WTC11 (cell line): ENCODE measurements at places on chromosomes 6 and 20.
A peak's percentile ranks its signal among the peaks of the same experiment; 100 is the strongest.

DNA sequence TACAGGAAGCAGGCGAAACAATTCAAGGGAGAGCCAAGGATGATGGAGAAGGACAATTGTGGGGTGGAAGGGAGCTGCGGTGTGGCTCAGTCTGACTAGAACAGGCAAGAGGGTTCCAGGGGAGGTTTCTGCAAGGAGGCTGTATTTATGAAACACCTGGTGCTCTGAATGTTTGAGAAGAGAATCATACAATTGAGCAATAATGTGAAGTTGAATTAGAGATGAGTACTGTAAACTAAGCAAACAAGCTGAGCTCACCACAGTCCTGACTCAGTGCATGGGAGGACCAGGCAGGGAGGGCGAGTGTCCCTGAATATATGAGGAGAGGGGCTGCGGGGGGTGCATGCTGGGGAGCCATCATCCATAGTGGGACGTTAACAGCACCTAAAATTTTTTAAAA, 279.7 kb downstream of the KIF16B start:
- no peak for DNase-seq

DNA sequence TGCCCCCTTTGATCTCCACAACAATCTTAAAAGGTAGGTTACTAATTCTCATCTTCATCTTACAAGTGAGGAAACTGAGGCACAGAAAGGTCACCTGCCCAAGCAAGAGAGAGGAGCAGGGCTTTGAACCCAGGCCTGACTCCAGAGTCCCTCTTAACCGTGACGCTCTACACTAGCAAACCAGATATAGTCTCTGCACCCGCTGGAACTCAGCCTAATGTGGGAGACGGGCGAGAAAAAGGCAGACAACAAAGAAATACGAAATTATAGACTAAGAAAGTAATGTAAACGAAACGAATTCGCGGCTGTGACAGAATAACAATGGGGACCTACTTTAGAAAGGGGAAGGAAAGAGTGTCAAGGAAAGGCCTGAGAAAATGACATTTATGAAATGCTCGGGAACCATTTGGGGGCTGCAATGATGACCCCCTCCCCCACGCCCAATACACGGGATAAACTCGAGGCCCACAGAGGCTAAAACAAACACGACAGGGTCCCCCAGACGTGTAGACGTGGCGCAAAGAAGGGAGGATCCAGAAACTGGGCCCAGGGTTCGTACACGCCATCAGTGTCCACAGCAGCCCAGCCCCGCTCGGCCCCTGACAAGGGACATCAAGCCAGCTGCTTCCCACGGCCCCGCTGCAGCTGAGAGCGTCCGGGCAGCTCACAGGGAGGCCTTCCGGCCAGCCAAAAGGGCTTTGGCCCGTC, 637 bp downstream of the TRPC4AP start:
- no peak for DNase-seq

GRCh38 chr6:42572523-42572922, 8.7 kb downstream of the UBR2 start:
- DNase-seq = no peak

DNA sequence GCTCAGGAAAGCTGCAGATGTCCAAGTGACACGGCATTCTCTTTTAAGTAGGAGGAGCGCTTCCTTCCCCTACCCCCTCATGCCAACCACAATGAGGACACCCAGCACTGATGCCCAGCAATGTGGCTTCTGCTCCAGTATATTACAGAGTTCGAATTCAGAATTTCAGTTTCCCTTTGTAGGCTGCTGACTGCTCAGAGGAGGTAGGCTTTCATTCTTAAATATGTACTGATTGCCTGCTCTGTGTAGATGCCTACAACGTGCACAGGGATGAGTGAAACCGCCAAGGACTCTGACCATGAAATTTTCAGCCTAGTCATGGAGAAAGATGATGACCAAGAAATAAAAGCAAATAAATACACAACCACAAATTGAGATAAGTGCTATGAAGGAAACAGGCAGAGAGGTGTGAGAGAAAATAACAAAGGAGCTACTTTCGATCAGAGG, 50.9 kb upstream of the TNFAIP3 start:
- no peak for DNase-seq

DNA sequence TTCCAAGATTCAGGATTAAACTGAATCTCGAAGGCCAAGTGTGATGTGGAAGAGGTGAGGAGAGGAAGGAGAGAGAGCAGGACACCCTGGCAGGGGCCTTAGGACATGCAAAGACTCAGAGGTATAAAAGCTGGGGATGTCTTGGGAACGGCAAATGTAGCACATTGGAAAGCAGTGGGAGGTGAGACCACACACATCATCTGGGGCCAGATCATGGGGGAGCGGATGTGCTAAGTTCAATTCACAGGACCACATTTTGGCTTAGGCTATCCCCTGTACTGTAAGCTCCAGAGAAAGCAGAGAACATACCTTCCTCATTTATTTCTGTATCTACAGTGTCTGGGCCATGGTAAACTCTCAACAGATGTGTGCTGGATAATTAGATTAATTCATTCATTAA, 59.5 kb upstream of the MBOAT1 start:
- no peak for DNase-seq

GRCh38 chr20:54268941-54269340, 61.1 kb downstream of the PFDN4 start:
- DNase-seq = peak; percentile 18

GRCh38 chr6:139595183-139595582, 220.7 kb upstream of the CITED2 start:
- no peak for DNase-seq

DNA sequence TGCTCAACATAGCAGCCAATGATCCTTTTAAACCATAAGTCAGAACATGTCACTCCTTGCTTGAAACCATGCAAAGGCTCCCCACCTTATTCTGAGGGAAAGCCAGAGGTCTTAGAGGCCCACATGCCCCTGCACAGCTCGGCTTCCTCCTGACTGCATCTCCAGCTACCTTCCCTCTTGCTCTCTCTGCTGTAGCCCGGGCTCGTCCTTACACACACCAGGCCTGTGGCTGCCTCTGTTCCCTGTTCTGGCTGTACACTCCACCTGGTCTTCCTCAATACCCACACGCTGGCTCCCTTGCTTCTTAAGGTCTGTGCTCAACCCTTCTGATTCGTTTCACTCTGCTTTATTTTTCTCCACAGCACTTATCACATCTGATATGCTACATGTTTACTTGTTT, 116.2 kb downstream of the TNFAIP3 start:
- DNase-seq = no peak

DNA sequence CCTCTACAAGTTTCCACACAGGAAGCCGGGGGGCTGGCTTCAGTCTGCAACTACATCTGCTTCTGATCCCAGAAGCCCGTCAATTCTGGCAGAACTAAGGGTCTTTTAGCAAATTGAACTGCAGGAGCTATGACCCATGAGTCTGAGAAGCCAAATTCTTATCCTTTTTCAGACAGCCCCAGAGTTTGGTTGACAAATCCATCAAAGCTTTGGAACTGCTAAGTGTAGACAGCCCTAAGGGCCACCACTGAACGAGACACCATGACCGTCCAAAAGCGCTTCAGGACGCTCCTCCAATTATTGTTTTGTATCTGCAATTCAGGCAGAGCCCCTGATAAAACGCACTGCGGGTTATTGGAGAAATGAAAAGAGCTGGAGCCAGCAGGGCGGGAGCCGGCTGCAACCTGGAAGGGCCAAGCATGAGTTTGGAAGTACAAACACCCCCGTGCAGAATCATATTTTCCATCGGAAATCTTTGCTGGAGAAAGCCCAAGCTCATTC, 67.1 kb downstream of the GNAS-AS1 start:
- no peak for DNase-seq

DNA sequence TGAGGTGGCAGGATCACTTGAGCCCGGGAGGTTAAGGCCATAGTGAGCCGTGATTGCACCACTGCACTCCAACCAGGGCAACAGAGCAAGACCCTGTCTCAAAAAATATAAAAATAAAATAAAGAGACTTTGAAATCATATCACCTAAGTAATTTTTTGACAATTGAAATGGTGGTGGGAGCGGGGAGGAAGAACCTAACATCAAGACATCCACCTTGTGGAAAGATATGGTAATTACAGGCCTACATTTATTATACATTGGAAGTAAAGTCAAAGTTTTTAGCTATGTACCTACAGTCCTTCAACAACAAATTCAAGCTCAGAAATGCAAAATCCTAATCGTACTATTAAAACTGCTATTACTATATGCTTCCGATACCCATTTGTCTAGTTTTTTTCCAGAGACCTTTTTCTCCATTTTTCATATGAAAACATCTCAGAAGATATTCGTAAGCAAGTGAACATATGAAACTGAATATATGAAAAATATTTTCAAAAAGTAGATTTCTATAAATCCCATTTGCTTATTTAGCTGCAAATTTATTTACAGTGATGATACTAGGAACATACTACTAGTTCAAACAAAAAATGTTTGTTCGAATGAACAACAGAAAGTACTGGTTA, 83.3 kb downstream of the SYCP2 start:
- no peak for DNase-seq

GRCh38 chr6:110826236-110827129, 11.2 kb upstream of the CDK19 start:
- DNase-seq = no peak

- DNase-seq = no peak
Measured at GRCh38 chr6:55450005-55450404, 122.7 kb downstream of the GFRAL start.

- DNase-seq = peak; percentile 84
Measured at GRCh38 chr6:32952817-32953739, at the start of gene HLA-DMA. Gene HLA-DMA, minus strand, starts transcription at chr6:32953097. Its CDS starts 61 bp downstream, at chr6:32953036.

DNA sequence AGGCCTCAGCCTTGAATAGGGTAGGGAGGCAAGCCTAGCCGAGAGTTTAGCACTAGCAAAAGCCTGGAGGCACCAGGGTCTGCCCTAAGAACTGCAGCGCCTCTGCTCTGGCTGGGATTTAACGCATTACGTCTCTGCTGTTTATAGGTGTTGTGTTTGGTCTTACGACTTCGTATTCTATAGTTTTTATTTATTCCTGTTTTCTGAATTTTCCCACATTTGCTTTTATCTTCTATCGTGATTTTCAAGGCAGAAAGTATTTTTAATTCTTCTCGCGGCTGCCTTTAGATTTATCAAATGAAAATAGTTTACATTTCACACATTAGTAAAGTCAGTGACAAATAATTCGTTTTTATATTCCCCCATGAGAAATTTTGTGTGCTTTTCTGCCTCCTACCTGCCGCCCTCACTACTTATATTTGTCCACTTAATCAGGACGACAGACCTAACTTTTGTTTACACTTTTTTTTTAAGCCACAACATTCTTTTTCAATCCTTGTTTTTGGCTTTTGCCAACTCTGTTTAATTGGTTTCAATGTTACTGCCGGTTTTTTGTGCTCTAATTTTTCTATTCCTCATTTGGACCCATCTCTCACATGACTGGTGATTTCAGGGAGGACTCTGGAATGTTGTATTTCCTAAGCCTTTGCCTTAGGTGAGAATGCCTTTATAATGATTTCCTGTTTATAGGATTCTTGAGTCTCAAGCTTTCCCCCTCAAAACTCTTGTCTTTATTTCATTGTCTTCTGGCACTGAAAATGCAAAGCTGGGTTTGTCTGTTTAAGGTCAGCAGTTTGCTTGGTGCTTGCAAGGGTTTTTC, 1.3 kb upstream of the LZTS3 start:
- DNase-seq = no peak

DNA sequence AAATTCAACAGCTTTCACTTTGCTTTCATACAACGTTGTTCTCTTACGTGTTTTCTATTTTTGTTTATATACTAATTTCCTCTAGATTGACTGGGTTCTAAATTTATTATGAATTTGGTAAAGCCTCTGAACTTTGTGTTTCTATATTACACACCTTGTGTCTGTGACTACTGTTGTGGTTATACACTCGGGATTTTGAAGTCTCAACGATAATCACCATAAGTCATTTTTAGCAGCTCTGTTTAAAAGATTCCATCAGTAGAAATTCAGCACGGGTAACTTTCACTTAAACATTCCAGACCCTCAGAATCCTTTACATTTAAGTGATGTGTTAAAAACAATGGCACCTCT, 31.8 kb upstream of the HBS1L start:
- no peak for DNase-seq

- DNase-seq = no peak
Measured at GRCh38 chr6:82521369-82521768, 157.8 kb downstream of the TPBG start.

GRCh38 chr20:3935956-3936340, 46.8 kb downstream of the PANK2 start:
- DNase-seq = no peak

DNA sequence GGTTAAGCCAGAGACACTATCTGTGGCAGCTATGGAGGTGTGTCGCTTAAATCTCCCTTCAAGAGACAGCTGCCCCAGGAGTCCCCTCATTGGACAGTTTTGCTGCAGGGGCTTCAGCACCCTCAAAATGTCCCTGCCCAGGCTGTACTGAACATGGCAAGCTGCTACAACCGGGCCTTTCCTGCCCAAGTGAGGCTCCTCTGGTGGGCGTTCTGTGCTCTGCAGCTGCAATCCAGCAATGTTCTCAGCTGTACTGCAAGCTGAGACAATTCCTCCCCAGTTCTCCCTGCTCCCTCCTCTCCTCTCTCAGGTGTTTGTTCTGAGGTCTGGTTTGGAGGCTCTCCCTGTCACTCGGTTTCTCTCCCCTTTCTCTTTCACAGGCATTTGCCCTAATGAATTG, 190.8 kb upstream of the LAMP5 start:
- peak; percentile 55 for DNase-seq

- DNase-seq = no peak
Measured at GRCh38 chr20:22821796-22822195, 213.3 kb upstream of the SSTR4 start.

DNA sequence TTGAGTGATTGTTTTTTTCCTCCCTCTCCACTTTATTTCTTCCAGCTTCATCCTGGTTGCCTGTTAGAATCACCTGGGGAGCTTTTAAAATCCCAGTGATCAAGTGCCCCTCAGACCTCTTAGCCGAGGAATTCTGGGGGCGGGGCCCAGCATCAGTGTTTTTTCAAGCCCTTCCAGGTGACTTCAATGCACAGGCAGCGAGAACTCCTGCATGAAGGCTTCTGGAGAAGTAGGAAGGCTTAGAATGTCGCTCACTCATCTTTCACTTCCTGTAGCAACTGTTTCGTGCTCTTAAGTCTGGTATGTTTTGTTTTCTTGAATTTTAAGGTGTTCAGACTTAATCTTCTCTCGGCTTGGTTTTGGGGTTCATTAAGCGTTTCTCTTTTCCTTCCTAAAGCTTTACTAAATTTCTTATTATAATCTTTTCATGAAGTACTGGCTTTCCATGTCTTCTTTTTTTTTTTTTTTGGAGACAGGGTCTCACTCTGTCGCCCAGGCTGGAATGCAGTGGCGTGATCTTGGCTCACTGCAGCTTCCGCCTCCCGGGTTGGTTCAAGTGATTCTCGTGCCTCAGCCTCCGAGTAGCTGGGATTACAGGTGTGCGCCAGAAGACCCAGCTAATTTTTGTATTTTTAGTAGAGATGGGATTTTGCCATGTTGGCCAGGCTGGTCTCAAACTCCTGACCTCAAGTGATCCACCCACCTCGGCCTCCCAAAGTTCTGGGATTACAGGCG, 30.9 kb upstream of the TULP1 start:
- peak; percentile 72 for DNase-seq

GRCh38 chr6:154995254-154996015, at the start of gene TIAM2:
Gene TIAM2, plus strand, starts transcription at chr6:154995315. Its CDS starts 133,909 bp downstream, at chr6:155129224.
- DNase-seq = peak; percentile 63

GRCh38 chr6:34912715-34913464, 23.8 kb downstream of the ANKS1A start:
- no peak for DNase-seq
